Heart left ventricle (tissue), 16 donors: ENCODE measurements at places on chromosomes 7 and 10.

DNA sequence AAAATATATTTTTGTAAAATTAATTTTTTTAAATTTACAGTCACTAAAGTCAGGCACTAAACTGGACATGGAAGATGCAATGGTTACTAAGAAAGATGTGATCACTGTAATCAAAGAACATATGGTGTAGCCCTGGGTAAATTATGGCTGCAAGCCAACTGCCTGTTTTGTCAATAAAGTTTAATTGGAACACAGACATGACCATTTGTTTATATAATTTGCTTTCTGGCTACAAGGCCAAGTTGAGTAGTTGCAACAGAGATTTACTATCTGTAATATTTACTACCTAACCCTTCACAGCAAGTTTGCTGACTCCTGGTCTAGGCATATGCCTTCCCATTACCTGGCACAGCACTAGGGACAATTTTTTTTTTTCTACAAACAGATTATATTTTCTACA, 448.9 kb downstream of the ADRA2A start:
- DNase-seq = no peak

DNA sequence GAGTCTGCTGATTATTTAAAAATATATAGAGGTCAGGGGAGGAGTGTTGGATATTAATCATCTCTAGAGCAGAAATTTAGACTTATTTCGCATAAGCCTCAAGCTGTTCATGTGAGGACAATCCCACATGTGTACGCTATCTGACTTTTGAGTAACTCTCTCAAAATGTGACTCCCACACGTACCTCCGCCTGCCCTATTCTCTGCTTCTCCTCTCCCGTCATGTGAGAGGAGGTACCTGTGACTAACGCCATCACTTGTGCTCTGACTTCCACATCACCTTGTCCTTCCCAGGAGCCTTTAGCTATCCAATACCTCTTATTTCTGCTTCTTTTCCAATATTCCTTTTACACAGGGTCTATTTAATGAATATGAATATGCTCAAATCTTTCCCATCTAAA, 119.3 kb upstream of the CALCR start:
- no peak for DNase-seq

GRCh38 chr7:45977256-45977780, 56.2 kb upstream of the IGFBP3 start:
- DNase-seq = no peak

GRCh38 chr10:132722394-132723329, 63.3 kb downstream of the NKX6-2 start:
- peak; percentile 63 for DNase-seq

- no peak for DNase-seq
Observed at GRCh38 chr10:2130705-2131305, 393.5 kb upstream of the ADARB2 start.

- no peak for DNase-seq
Observed at GRCh38 chr10:87761153-87761552, 56.9 kb downstream of the ATAD1 start.

GRCh38 chr10:84178160-84178609, 4.6 kb downstream of the GPR15LG start:
- no peak for DNase-seq
